ENCODE measurements at places on chromosomes 11 and 22. TPM values are rescaled to one million over a fixed set of nuclear protein-coding genes. Genes with fewer than 3 reads are reported as not detected.

Gene BET1L
- total RNA-seq, result 22.0 TPM

- no peak for DNase-seq
Observed at GRCh38 chr11:45895553-45896259, 10.3 kb downstream of the MAPK8IP1 start.

Gene SCGB1A1
- total RNA-seq, result not detected

DNA sequence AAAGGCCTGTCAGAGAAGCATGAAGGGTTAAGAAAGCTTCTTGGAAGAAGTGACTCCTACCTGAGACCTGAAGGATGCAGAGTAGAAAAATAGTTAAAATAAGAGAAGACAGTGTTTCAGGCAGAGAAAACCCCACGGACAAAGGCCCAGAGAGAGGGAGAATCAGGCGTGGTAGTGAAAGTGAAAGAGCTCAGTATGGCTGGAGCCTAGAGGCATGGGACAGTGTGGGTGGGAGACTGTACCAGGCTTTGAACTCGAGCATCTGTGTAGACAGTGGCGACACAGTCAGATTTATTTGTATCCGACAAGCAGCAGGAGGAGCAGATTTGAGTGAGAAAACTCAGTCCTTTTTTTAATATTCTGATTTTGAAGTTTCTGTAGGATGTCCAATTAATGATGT is 360.0 kb downstream of the OPCML start:
- DNase-seq, result no peak

Gene PHF21A
- 15.5 TPM for total RNA-seq

DNA sequence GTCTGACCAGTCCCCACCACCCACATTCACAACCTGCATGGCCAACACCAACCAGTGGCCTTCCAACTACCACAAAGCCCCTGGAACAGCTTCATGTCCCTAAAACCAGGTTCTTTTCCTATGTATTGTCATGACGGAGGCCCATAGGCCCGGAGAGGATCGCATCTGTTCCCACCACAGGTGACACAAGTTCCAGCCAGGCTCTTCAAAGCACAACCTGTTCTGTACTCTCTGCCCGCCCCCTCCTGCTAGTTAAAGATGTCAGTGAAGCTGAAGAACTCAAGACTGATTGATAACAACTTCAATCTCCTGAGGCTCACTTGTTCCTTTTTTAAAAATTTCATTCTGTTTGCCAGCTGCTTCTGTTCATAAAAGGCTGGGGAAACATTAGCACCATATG is 121.1 kb upstream of the GUCY1A2 start:
- DNase-seq, result no peak

- DNase-seq, result peak; percentile 45
Observed at GRCh38 chr11:124970925-124971324, 16.9 kb downstream of the CCDC15 start.

DNA sequence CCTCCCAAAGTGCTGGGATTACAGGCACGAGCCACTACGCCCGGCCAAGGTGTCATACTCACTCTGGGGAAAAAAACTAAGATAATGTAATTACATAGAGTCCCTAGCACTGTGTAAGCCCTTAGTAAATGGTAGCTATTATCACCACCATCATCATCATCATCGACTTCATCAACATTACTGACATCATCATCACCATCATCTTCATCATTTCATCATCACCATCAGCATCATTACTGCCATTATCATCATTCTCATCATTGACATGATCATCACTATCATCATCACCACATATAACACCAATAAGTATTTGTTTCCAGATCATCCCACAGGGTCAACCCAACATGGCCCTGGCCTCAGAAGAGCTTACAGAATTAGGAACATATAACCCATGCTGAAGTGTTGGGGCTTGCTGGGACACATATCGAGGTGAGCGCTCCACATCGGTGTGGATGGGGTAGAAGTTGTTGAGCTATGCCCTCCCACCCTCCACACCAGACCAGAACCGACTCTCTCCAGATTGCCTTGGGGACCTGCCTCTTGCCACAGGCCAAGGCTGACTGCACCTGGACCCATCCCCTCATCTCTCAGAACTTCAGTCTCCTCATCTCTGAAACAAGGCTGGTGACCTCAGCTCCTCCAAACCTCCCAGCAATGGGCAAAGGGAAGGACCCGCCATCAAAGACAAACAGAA is 14.7 kb upstream of the CD5 start:
- DNase-seq, result no peak

- no peak for DNase-seq
Observed at GRCh38 chr22:44042249-44043218, 18.4 kb downstream of the PARVB start.

Gene SCO2
- total RNA-seq, result 2.6 TPM

GRCh38 chr11:44260081-44260480 is 49.9 kb downstream of the ALX4 start:
- no peak for DNase-seq

GRCh38 chr11:128361451-128362020 is 225.8 kb downstream of the ETS1 start:
- peak; percentile 87 for DNase-seq

DNA sequence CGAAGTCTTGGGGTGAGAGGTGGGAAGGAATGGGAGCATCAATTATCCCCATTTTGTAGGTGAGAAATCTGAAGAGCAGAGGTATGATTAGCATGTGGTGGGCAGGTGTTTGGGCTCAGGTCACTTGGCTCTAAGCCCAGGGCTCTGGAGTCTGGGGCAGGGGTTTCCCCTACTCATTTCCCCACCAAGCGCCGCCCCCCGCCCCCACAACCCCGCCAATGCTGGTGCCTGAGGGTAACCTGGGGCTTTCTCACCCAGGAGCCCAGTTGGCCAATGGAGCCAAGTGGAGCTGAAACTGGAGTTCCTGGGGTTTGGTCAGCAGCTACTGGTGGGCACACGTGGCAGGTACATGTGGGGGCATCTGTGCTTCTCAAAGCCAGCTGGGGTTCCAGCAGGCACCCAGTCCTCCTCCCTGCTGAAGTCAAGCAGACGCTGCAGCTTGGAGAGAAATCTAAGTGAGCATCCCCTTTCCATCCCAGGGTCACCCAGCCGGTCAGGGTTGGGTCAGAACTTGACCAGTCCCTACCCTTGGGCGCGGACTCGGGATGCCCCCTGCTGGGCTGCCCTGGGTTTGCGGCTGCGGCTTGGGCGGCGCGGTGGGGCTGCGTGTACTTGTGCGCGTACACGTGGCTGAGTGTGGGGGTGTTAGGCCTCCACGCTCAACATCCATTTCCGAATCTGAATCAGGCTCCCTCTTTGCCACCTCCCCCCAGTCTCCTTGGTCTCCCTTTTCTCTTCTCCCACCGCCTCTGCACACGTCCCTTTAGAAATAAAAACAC is 1.7 kb upstream of the CHRM1 start:
- DNase-seq, result no peak

Data from fibroblast of villous mesenchyme (primary cell).